ENCODE measurements at places on chromosomes 3 and 15. TPM values are rescaled to one million over a fixed set of nuclear protein-coding genes. Genes with fewer than 3 reads are reported as not detected.

Gene MESP1
- 0.50 TPM for total RNA-seq

Gene BDH1
- 62.9 TPM for total RNA-seq

Gene SHF
- total RNA-seq, result 12.0 TPM

Gene RBPMS2
- total RNA-seq, result 1.2 TPM

Gene WNT7A
- 0.28 TPM for total RNA-seq
